ENCODE measurements at places on chromosomes 16 and 17.

DNA sequence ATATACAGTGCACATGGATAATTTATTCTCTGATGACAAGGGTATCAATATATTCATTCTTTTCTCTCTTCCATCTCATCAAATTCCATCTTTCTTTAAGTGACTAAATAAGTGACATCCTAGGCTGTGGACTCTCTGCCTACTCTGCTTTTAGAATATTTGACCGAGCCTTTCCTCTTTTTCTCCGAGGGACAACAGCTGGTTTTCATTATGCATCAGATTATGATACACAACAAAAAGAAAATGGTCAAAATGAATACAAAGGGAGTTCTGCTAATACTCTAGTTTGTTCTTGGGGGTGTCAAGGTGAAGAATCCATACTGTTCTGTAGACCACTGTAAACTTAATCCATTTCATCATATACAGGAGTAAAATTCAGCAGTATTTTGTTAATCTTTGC lies 942.6 kb downstream of the KCNJ2 start:
- DNase-seq = no peak

GRCh38 chr17:38704606-38705522 lies at the start of gene MLLT6:
Gene MLLT6, plus strand, starts transcription at chr17:38705273. Its CDS starts 360 bp downstream, at chr17:38705633.
- peak; percentile 67 for DNase-seq

- DNase-seq = no peak
Observed at GRCh38 chr16:55372792-55373488, 48.9 kb downstream of the IRX6 start.

DNA sequence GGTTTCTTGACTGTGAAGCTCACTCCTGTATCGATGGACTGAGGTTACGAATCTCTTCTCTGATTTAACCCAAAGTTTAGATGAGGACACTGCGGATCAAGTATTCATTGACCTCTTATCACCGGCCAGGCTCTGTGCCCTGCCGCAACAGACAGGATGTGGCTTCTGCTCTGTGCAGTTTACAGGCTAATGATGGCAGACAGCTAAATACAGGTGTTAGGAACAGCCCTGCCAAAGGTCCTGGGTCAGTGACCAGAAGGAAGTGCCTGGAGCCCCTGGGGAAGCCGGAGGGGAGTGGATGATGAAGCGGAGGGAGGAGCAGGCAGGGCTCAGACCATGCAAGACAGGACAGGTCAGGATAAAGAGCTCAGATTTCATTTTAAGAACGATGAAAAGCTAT lies 44.4 kb downstream of the HAPSTR1 start:
- peak; percentile 30 for DNase-seq

GRCh38 chr16:77985111-77985510 lies 37.2 kb upstream of the CLEC3A start:
- DNase-seq = no peak

GRCh38 chr17:48773245-48773644 lies 43.8 kb downstream of the TTLL6 start:
- DNase-seq = no peak

GRCh38 chr16:49471038-49471727 lies 97.6 kb downstream of the C16orf78 start:
- no peak for DNase-seq

DNA sequence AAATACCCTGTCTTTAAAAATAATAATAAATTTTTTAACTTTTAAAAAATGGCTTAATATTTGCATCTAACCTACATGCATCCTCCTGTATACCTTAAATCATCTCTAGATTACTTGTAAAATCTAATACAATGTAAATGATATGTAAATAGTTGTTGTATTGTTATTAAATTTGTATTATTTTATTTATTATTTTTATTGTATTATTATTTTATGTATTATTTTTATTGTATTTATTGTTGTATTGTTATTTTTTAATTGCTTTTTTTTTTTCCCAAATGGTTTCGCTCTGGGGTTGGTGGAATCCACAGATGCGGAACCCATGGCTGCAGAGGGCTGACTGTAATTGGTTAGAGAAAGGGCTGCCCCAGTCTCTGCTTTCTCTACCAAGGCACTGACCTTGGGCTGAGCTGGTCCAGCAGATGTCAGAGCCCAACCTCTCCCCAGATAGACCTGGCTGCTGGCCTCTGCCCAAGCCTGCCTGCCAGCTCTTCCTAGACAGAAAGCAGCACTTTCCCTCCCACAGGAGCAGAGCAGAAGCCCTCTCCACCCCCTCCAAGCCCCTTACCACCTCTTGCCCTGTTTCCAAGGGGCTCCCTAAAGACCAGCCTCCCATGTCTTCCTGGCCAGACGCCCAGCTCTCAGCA lies 183.8 kb downstream of the GSG1L start:
- DNase-seq = no peak

Data from CD8-positive, alpha-beta T cell (primary cell).